ENCODE measurements at places on chromosomes 4 and X. TPM values are rescaled to one million over a fixed set of nuclear protein-coding genes. Genes with fewer than 3 reads are reported as not detected.

Gene DIPK2B
- polyA plus RNA-seq, result 21.7 TPM

Gene ZNF732
- 0.89 TPM for polyA plus RNA-seq

Gene UGT2B17
- polyA plus RNA-seq, result not detected

Gene COL4A6
- polyA plus RNA-seq, result 2.6 TPM

Gene USP17L21
- not detected for polyA plus RNA-seq

Gene SMIM9
- not detected for polyA plus RNA-seq

Gene NEUROG2
- polyA plus RNA-seq, result not detected

Gene CT83
- polyA plus RNA-seq, result not detected

Gene SLC6A14
- not detected for polyA plus RNA-seq

Gene ZCCHC13
- polyA plus RNA-seq, result not detected

Gene TLL1
- polyA plus RNA-seq, result 1.7 TPM

Gene GPR50
- 0.23 TPM for polyA plus RNA-seq

GRCh38 chr4:73451404-73451803, 15.4 kb downstream of the AFP start:
- no peak for DNase-seq

GRCh38 chr4:159390648-159391047, 287.8 kb downstream of the RAPGEF2 start:
- no peak for DNase-seq

DNA sequence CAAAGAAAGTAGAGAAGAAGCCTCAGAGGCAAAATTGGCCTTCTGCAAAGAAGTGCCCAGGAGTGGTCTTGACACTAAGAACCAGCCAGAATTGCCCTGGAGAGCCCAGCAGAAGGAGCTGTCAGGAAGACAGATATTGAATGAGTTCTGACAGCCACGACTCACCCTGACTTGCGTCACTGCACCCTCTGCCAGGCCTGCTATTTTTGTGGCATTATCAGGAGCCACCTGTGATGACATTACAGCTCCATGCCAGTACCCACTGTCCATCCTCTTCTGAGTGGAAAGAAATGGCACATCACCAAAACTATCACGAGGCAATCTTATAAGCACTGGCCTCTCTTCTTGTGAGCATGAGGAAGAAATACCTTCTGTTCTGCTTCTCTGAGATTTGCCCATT, 67.7 kb downstream of the SMIM20 start:
- DNase-seq, result no peak

DNA sequence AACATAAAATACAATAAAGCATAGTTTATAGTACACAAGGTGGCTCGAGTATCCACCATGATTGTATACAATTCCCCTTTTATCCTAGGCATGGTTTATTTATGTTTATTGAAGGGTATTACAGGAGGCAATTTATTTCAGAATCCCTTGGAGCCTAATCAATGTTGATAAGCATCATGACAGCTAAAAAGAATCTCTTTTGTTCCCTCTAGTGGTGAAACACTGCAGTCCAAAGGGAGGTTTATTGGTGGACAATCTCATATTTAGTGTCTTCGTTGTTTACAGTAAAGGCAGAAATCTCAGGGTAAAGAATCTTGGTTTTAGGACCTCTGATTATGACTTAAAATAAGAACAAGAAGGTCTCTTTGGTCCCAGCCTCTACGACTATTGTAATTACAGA, 1712.5 kb downstream of the C4orf33 start:
- no peak for DNase-seq

- DNase-seq, result peak; percentile 13
Observed at GRCh38 chr4:70734168-70734954, 12.6 kb downstream of the RUFY3 start.

DNA sequence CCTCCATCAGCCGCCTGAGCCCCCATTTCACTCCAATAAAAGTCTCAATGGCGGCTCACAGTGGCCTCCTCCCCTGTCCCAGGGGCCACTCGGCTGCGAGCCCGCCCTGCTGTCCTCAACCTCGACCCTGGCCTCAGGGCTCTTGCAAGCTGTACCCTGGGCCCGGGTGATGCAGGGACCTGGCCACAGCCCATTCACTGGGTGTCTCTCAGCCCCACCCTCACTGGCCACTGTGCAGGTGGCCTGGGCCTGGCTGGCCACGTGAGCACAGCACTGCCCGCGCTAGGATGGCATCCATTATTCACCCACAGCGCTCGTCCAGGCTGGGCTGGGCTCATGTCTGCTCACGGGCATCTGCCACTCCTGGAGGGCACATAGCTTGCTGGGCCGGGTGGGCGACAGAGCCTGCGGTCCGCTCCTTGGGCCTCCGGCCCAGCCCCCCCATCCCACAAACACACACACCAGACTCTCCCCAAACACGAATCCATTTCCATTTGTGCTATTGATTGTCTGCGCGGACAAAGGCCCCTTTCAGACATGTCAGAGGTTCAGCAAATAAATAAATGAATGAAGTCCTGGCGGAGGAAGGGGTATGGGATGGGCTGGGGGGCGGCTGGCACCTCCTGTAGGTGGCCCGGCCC, 16.5 kb upstream of the FGFR3 start:
- DNase-seq, result no peak

DNA sequence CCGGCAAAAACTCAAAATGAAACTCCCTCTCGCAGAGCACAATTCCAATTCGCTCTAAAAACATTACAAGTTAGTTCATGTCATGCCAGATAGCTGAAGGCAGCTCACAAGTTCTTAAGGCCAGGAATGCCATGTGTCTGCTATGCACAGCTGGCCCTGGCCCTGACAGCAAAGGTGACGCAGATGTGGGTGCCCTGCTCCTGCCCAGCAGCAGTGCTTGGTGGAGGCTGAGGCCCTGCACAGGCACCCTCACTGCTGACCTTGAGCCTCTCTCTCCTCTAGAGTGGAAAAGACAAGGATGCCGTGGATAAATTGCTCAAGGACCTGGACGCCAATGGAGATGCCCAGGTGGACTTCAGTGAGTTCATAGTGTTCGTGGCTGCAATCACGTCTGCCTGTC, 2.9 kb downstream of the S100P start:
- DNase-seq, result no peak
